WTC11 (cell line): ENCODE measurements at places on chromosomes 16 and 17.
A peak's percentile ranks its signal among the peaks of the same experiment; 100 is the strongest.

DNA sequence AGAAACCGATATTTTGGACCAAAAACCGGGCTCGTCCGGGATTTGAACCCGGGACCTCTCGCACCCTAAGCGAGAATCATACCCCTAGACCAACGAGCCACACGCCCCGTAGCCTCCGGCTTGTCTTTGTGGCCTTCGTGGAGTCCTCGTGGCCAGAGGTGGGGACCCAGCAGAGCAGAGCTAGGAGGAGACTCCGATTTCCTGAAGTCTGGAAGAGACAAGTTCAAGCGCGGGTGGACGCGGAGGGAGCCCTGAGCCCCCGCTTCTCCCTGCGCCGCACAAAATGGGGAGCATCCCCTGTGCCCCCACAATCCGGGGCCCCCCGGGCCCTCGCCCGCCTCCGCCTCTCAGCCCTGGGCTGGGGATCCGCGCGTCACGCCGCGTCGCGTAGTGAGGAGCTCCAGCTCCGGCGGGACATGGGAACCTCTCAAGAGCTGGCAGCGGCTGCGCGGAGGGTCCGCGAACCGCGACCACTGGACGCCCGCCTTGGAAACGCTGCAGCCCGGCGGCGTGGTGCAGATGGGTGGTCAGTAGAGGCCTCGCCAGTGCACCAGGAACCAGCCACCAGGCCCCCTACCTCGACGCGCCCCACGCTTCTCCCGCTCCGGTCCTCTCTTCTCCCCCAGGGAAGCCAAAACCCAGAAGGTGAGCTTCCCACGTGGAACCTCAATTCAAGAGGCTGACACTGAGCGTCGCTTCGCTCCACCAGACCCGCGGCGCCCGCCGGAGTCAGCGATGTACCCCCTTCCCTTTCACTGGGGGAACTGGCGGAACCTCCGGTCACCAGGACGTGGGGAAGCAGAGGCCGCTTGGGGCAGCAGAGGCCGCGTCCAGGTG is 5.2 kb upstream of the OR1F1 start:
- peak; percentile 85 for DNase-seq
- peaks cover 19% of the 10 kb centered on the region for H3K4me1 ChIP-seq
- peaks cover 59% of the 10 kb centered on the region for H3K27me3 ChIP-seq
- H3K27ac ChIP-seq: 0 out of 2 replicates have a peak overlapping the region, but pooled peaks have one; percentile 65

DNA sequence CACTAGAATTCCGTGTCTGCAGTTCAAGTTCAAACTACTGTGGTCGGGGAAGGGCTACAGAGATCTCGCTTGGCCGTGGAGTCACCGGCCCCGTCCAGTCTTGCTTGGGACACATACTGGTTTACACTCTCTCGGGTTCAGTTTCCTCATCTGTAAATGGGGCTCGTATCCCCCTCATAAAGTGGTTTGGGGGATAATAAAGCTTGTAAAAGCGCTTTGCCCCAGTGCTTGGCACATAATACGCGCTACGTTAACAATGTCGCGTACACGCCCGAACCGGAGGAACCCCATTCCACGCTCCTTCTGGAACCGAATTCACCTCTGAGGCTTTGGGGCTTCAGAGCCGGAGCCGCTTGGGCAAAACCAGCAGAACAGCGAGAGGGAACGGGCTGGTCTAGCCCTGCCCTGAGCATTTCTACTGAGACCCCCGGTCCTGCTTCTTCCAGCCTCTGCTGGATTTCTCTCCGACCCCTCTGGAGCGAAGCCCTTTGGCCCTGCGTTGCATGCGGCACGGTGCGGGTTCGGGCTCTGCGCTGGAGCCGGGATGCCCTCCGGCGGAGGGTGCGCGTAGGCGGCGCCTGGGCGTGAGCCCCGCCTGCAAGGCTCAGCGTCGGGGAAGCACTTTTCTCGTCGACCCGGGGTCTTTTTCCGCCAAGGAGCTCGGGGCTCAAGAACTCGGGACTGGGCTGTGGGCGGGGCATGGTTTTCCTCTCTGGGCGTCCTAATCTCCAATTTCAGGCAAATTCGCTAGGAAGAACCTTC is 26.1 kb upstream of the HOXB13 start:
- no peaks in the 10 kb centered on the region for H3K36me3 ChIP-seq

- H3K27ac ChIP-seq: no peak within 1 kb of the TSS
- no peaks in the 10 kb centered on the region for H3K36me3 ChIP-seq
- H3K4me3 ChIP-seq: peak within 1 kb of the TSS; percentile 62
- peak; percentile 49 for DNase-seq
Observed at GRCh38 chr17:3385869-3386816, at the start of gene OR3A2. Gene OR3A2, minus strand, starts transcription at chr17:3386308.

DNA sequence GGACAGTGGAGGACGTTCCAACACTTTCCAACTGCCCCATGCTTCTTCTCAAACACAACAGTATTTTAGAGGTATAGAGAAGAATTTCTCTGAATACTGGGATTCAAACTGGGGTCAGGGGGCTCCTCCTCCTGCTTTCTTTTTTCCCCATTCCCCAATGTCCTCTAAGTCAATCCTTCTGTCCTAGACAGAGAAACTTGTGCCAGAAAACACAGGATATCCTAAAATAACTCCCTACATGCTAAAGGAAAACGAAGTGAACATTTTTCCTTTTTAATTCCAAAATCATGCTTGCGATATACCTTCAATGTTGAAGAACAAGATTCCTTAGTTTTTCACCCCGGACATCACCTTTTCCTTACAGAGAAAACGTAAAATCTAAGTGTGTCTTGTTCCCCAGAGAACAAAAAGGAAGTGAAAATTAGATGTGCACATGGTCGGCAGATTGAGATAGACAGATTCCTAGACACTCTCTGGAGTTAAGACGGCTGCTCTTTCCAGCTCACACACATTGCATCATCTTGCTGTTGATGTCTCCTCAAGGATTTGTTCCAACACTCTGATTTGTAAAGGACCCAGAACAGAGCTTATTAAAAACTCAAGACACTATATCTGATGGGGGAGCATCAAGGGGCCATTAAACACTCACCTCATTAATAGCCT is 228.2 kb downstream of the GRIN2A start:
- no peak overlapping the region for H3K4me3 ChIP-seq
- H3K4me1 ChIP-seq: peaks cover 36% of the 10 kb centered on the region
- peaks cover 56% of the 10 kb centered on the region for H3K27me3 ChIP-seq
- no peak for DNase-seq
- no peak overlapping the region for H3K27ac ChIP-seq

DNA sequence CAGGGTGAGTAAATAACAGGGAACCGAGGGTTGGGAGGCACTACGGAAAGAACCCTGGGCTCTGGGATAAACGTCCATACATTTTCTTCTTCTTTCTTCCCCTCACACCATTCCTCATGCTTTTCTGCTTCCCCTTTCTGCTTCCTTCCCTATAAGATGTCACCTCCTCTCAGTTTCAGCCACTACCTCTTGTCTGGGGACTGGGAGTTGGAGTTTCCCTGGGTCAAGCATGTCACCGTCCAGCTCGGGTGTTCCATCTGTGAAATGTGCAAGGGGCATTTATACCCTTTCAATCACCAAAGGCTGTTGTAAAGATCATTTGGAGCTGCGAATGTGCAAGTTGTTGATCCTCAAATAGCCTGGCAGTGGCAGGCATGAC is 17.5 kb upstream of the CCL22 start:
- H3K27ac ChIP-seq: no peak overlapping the region
- no peaks in the 10 kb centered on the region for H3K36me3 ChIP-seq
- no peaks in the 10 kb centered on the region; the same call in 1 of the 2 replicates for H3K27me3 ChIP-seq

DNA sequence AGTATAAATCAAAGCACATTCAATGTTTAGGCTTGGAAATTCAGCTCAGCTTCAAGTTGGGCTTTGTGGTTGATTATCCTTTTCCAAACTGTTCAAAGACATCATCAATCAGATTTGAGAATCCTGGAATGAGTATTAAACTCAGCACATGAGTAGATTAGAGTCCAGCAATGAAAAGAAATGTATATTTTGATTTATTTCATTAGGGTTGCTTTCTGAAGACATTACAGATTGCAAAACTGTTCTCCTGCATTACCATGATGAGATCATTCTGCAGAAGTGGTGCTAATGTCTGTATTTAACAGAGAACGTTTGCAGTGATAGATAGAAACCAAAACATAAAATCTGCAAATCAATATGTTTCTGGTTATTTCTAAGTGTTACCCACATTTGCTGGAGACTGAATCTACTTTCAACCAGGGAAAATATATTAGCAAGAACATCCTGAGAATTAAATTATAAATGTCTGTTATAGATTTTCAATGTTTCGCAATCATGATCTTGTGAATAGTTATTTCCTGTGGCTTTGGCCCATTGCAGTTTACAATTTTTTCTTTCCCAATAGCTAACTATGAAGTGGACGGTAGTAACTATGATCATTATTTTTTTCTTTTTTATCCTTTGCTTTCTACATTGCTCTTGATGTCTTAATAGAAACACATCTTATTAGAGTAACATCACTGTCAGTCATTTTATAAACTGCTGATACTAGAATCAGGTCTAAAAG is 1125.7 kb upstream of the GOT2 start:
- no peak overlapping the region for H3K4me3 ChIP-seq
- no peaks in the 10 kb centered on the region for H3K27me3 ChIP-seq

- H3K4me3 ChIP-seq: no peak overlapping the region
- DNase-seq: no peak
- no peaks in the 10 kb centered on the region; the same call in 1 of the 2 replicates for H3K27me3 ChIP-seq
- H3K36me3 ChIP-seq: peaks cover 5% of the 10 kb centered on the region; the same call in 1 of the 2 replicates
Observed at GRCh38 chr16:27458258-27458657, 56.3 kb downstream of the IL21R start.

DNA sequence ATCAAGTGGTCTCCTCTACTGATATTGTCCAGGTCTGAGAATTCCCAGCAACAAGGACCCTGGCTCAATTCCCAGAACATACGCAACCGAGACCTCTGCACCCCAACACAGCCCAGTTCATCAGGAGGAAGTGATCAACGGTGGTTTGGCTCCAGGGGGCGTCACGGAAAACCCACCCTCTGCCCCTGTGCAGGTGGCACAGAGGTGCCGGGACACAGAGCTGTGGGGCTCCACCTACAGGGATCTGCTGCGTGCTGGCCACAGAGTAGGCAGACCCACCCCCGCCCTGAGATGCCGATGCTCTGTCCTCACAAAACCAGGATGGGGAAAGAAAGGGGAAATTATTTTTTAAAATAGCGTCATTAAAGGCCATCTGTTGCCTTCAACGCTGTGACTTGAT is 69.6 kb downstream of the LMF1 start:
- peaks cover 10% of the 10 kb centered on the region; the same call in 1 of the 2 replicates for H3K36me3 ChIP-seq
- DNase-seq: no peak
- no peaks in the 10 kb centered on the region; the same call in 1 of the 2 replicates for H3K27me3 ChIP-seq
- no peaks in the 10 kb centered on the region for H3K4me1 ChIP-seq

GRCh38 chr16:71358464-71358998 is at the start of gene CALB2:
Gene CALB2, plus strand, starts transcription at chr16:71358723. Its CDS starts 70 bp downstream, at chr16:71358793.
- H3K36me3 ChIP-seq: no peaks in the 10 kb centered on the region
- H3K27ac ChIP-seq: no peak within 1 kb of the TSS
- peak within 1 kb of the TSS; percentile 69 for H3K4me3 ChIP-seq

DNA sequence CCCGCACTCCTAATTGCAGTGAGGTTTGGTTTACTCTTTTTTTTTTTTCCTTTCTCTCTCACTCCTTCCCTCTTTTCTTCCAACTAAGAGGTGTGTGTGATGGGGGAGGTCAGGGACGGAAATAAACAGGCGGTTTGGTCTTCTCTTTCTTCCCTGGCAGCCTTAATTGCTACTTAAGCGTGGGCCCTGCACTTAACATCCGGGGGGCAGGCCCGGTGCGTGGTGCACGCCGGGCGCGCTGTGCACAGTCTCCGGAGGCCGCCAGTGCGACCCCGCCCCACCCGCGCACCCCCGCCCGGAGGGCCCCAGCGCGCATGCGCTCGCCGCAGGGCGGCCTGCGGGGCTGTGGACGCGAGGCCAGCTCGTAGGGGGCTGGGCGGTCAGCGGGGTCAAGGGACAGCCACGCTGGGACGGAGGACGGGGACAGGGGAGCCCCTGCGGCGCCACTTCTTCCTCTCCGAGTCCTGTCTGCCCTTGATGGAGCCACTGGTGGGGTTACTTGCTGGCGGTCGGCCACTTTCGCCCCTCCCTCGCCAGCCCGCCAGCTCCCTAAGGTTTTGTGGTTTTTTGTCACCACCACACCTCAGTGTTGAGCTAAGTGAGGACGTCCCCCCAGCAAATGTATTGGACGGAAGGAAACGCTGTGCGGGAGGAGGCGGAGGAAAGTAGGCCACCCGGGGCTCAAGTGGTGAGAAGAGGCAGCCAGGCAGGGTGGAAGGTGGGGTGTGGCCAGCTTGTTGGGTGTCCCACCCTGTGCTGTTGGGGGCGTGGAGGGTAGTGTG is 120.9 kb downstream of the MRM1 start:
- peak overlapping the region; percentile 65 for H3K4me3 ChIP-seq
- H3K27ac ChIP-seq: no peak overlapping the region
- H3K36me3 ChIP-seq: no peaks in the 10 kb centered on the region
- peak; percentile 68 for DNase-seq
- peaks cover 29% of the 10 kb centered on the region for H3K4me1 ChIP-seq

DNA sequence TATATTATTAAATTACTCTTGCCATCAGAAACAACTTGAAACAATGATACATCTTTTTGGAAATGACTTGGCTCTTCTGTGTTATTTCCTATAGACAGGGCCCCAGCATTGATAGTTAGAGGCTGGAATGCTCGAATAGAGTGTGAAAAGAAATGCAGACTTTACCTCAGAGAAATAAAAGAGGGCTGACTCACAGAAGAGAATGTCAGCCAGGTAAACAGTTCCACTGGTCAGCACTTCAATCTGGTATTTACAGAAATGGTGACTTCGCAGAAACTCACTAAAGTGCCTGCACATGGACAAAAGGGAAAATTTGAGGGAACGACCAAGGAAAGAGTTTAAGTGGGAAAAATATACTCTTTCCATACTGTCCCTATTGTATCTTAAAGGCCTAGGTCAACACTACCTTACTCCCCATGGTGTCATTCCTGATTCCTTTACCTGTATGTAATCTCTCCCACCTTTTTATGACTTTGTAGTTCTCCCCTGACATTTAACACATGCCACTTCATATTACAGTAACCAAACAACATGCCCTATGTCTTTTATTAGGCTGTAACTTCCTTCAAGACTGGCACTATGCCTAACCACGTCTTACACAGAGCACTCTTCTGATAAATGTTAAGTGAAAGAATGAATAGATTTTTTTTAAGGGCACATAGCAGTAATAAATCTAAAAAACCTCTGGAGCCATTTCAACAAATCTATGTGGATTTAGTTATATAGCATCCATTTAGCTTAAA is 36.7 kb downstream of the AKAP10 start:
- H3K4me1 ChIP-seq: peaks cover 20% of the 10 kb centered on the region
- H3K27ac ChIP-seq: peak overlapping the region; percentile 47; the same call in 1 of the 2 replicates
- H3K27me3 ChIP-seq: no peaks in the 10 kb centered on the region
- no peak for DNase-seq

DNA sequence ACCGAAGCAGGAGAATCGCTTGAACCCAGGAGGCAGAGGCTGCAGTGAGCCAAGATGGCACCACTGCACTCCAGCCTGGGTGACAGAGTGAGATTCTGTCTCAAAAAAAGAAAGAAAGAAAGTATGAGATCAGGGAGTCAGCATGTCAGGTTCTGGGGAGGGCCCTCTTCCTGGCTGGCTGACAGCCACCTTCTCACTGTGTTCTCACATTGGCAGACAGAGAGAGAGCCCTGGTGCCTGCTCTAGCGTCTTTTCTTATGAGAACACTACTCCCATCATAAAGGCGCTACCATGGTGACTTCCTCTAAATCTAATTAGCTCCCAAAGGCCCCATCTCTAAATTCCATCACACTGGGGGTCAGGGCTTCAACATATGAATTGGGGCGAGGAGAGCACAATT is 27.6 kb upstream of the RBBP6 start:
- H3K27me3 ChIP-seq: no peaks in the 10 kb centered on the region
- no peak overlapping the region for H3K4me3 ChIP-seq
- no peak for DNase-seq
- H3K36me3 ChIP-seq: no peaks in the 10 kb centered on the region
- no peak overlapping the region for H3K27ac ChIP-seq
- 0 out of 2 replicates have a peak, but pooled peaks cover 3% of the 10 kb centered on the region for H3K4me1 ChIP-seq
